B cell (primary cell): ENCODE measurements at places on chromosomes 2 and 18.

DNA sequence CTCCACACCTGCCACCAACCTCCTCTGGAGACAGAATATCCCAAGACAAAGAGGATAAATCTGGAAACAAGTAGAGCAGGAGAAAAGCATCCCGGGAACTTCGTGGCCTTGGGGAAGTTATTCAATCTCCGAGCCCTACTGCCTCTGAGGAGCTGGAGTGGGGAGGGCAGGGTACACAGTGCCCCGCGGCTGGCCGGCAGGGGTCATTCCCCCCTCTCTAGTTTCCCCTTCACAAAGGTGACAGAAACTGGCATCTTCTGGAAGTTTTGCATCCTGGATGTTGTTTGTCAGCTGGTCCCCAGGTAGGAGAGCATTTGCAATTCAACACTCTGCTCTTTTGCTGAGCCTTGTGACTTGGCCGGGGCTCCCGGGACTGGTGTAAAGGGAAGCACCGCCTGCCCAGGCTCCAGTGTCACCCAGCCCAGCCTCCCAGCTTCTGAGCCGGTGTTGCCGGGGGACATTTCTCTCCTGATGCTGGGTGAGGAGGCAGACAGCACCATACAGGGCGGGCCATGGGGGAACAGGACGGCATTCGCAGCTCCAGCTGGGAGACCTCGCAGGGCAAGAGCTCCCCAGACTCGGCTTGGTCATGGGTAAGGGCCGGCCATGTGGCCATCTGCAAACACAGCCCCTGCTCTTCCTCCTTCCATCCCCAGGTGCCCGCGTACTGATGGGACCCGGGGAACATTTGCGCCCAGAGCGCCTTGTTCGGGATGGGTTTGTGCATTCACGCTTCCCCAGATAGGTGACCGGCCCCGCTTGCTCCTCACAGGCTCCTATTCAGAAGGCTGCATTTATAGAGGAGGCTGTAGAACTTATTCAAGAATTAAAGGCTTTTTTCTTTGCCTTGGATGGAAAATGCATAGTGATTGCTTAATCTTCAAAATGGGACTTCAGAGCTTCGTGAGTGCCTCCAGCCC is 7.4 kb upstream of the NTSR2 start:
- no peak for DNase-seq

- DNase-seq, result no peak
These were observed 5.4 kb downstream of the TGFBRAP1 start for GRCh38 chr2:105324101-105324500.

DNA sequence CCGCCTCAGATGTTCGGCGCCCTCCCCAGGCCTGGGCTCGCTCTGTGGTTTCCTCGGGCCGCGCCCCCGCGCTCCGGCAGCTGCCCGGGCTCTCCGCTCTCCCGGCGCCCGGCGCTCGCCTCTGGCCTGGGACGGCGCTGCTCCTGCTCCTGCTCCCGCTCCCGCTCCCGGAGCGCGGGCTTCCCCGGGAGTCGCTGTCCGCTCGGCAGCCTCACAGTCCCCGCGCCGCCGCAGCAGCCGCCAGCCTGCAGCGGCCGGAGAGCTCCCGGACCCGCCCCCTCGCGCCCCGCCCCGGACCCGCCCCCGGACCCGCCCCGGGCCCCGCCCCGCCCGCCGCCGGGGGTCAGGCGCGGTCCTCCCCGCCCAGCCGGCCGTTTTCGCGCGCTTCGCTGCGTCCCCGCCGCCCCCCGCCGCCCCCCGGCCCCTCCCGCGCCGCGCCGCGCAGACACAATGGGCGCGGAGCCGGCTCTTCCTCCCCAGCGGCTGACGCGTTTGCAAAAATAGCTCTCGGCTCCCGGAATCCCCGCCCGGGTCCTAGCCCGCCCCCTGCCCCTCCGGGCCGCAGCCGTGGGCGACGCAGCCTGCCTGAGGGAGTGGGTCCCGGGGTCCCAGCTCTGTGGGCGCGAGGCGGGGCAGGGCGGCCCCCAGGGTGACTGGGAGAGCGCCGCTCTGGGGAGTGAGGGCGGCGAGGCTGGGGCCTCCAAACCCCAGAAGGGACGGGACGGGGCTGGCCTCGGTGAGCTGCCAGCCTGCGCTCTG is at the start of gene ARL4C:
ARL4C (minus strand) TSS at position 247 of the 759 bp plus-strand sequence. CDS start 495 bp downstream, outside the sequence.
- DNase-seq, result peak; percentile 86

DNA sequence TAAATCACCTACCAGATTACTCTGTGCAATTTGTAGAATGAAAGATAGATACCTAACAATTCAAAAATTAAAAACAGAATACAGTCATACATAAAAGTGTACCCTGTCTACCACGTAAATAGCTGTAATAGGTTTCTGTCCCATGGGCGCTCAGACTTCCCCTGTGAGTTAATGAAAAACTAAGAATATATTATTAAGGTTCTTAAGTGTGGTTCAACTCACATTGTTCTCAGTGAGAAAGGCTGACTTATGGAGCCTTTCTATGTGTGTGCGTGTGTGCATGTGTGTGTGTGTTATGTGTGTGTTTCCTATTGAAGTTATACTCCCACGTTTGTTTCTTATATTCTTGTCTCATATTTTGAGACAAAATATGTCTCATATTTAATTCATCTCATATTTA is 114.6 kb upstream of the CD302 start:
- DNase-seq, result no peak

GRCh38 chr18:35777039-35777438 is 195.4 kb upstream of the RMP24 start:
- no peak for DNase-seq

DNA sequence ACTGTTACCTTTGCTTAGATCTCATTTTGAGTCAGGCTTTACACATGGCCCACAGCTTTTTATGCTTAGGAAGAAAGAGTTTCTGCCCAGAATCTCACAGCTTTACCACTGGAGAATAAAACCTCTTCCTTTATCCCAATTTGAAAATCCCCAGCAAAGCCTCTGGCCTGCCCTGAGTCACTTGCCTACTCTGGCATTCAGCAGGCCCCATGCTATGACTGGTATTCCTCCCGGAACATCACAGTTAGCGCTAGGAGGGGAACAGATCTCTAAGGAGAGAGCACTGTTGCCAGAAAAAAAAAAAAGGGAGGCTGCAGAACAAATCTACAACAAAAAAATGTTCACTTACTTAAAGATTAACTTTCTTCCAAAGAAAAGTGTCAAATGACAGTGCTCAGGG is 152.9 kb upstream of the DNMT3A start:
- no peak for DNase-seq

GRCh38 chr2:69641887-69642708 is 1.4 kb downstream of the AAK1 start:
- DNase-seq, result peak; percentile 10

DNA sequence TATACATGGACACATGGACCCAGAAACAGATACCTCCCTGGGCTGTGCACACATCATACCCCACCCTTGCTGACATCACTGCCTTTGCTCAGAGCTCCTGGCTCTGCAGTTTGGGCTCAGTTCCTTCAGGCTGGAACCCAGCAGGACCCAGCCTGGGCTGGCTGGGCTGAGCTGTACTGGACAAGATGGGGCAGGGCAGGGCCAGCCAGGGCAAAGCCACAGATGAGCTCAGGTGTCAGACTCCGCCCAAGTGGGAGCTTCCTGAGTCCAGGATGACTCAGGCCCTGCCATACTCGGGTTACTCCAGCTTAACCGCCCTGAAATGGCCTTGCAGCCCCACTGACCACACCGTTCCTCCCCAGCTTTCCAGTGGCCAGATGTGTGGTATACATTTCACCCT is 284.9 kb downstream of the OSR1 start:
- no peak for DNase-seq

DNA sequence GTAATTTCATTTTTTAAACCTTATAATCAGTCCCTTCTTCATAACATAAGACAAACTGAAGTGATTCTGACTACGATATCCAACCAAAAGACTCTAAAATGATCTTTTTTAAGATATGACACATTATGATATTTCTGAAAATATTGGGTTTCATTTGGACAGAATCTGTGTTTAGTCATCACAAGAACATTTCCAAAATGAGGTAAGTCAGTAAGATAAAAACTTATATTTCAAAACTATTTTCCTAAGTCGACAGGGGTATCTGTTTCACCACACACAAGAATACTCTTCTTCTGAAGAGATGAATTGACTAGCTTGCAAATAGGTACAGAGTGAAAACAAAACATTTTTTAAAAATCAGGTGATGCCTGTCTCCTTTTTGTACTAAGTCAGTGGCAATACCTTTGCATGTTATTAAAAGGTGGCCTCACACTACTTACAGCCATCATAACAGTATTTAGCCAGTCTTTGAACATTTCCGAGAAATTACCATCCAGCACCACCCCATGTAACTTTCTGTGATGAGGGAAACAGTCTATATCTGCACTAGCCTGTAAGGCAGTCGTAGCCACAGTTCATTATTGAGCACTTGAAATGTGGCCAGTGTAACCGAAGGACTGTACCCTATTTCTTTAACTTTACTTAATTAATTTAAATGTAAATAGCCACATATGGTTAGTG is 13.5 kb downstream of the STK39 start:
- no peak for DNase-seq

- no peak for DNase-seq
These were observed 566 bp downstream of the GATA6 start for GRCh38 chr18:22169889-22170420.

GRCh38 chr2:197813093-197813787 is 8.8 kb downstream of the PLCL1 start:
- DNase-seq, result no peak

- no peak for DNase-seq
These were observed 47.7 kb downstream of the CMPK2 start for GRCh38 chr2:6818012-6818411.
